Uterus (tissue), 4 donors: ENCODE measurements at places on chromosomes 4 and X. TPM values are rescaled to one million over a fixed set of nuclear protein-coding genes. Genes with fewer than 3 reads are reported as not detected.
A peak's percentile ranks its signal among the peaks of the same experiment; 100 is the strongest.

GRCh38 chr4:81827577-81828202 lies 356.0 kb upstream of the RASGEF1B start:
- DNase-seq = no peak

GRCh38 chr4:89117115-89117514 lies 5.8 kb downstream of the TIGD2 start:
- DNase-seq = no peak

DNA sequence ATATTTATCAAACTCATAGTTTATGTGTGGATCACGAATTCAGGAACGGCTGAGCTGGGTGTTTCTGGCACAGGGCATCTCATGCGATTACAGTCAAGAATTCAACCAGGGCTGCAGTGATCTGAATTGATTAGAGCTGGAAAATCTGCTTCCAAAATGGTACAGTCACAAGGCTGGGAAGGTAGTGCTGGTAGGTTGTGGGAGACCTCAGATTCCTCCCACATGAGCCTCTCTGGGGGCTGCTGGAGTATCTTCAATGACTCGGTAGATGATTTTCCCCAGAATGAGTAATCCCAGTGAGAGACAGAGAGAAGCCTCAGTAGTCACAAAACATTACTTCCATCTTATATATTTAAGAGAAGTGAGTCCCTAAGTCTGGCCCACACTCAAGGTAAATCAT lies 36.2 kb upstream of the PRDX4 start:
- no peak for DNase-seq

GRCh38 chrX:100685284-100685996 lies 41.4 kb downstream of the SRPX2 start:
- DNase-seq = peak; percentile 58

- no peak for DNase-seq
Observed at GRCh38 chrX:46662188-46662958, 88.8 kb downstream of the CHST7 start.

DNA sequence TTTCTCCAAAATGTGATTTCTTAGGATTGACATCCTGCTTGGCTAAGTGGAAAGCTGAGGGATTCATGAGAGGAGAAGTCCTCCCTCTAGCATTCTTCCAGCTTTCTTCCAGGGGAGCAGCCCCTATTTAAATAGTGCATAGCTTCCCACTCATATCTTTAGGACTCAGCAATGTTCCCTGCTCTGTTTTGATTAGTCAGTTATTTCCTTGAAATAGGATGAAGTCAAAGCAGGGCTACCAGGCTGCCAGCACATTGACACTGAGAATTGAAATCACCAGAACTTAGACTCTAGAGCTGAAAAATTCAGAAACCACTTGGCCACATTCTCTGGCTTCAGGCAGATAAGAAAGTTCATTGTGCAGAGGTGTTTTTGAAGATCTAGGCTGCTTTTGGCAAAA lies 74.7 kb upstream of the SMAD1 start:
- no peak for DNase-seq

GRCh38 chr4:48243887-48244286 lies 25.8 kb downstream of the TEC start:
- no peak for DNase-seq

DNA sequence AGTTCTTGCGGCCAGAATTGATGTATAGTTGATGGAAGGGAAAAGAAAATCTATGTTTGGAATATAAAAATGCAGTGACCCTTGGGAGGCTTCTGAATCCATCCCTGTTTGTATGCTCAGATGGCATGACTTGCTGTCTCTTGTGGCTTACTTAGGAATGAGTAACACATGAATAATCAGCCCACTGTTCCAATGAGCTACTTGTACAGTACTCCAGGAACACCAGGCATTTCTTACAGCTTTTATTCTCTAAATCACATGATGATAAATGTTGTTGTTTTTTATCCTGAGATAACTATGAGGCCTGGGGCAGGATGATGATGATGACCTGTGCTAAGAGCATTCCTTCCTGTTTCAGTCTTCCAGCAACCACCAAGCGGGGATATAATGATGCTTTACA lies 18.9 kb downstream of the TMPRSS11E start:
- DNase-seq = no peak

- no peak for DNase-seq
Observed at GRCh38 chr4:107283587-107284559, 247.8 kb upstream of the DKK2 start.

DNA sequence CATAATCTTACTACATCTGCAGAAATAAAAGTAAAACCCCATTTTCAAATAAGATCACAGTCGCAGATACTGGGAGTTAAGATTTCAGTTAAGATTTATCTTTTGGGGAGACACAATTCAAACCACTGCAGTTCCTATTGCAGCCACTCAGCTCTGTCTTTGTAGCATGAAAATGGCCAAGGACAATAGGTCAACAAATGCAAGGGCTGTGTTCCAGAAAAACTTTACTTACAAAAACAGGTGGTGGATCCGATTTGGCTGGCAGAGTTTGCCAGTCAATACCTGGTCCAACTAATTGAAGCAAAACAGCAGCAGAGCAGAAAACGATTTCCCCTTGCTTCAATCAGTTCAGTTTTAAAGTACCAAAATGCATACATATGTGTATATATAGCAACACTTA lies 77.4 kb downstream of the TENM3 start:
- DNase-seq = no peak

DNA sequence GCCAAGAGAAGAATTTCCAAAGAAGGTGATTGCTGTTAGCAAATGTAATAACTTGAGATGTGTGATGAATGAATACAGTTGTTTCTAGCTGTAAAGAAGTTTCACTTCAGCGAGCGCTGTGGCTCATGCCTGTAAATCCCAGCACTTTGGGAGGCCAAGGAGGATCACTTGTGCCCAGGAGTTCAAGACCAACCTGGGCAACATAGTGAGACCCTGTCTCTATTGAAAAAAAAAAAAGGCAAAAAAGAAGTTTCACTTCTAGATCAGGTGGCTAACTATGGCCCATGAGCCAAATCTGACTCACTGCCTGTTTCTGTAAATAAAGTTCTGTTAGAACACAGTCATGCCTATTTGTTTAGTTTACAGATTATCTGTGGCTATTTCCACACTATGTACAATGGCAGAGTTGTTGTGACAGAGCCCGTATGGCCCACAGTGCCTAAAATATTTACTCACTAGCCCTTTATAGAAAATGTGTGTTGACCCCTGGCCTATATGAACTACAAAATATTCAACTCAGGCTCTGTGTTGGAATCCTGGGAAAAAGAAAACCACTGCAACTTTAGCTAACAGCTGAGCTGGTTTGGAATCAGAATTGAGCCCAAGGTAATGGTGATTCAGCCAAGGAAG lies 54.1 kb upstream of the PRPS1 start:
- no peak for DNase-seq

- DNase-seq = peak; percentile 34
Observed at GRCh38 chrX:54807524-54808108, at the start of gene MAGED2. MAGED2 (plus strand) TSS chrX:54807745; CDS start chrX:54809332, 1,587 bp downstream.

GRCh38 chr4:13432453-13432852 lies 51.7 kb downstream of the RAB28 start:
- no peak for DNase-seq

Gene RS1
- not detected for total RNA-seq

Gene ARHGAP36
- not detected for total RNA-seq

Gene ARSJ
- 8.2 TPM for total RNA-seq

Gene GIMD1
- total RNA-seq = not detected

Gene LANCL3
- total RNA-seq = not detected

Gene ZNF157
- total RNA-seq = not detected

Gene CCDC149
- total RNA-seq = 35.0 TPM
